Stimulated activated naive CD8-positive, alpha-beta T cell treated with anti-CD3 and anti-CD28 coated beads, Interleukin-15, Interleukin-2, amounts not matched to agents 100 U/mL and 50 U/mL, for 24 hours (primary cell): ENCODE measurements at places on chromosomes 11 and 22.

- DNase-seq = no peak
Measured at GRCh38 chr11:118074091-118074685, 2.7 kb upstream of the TMPRSS4 start.

GRCh38 chr11:66369073-66369894, 2.3 kb downstream of the SLC29A2 start:
- no peak for DNase-seq

- DNase-seq = no peak
Measured at GRCh38 chr11:79807506-79807905, 366.7 kb upstream of the TENM4 start.

DNA sequence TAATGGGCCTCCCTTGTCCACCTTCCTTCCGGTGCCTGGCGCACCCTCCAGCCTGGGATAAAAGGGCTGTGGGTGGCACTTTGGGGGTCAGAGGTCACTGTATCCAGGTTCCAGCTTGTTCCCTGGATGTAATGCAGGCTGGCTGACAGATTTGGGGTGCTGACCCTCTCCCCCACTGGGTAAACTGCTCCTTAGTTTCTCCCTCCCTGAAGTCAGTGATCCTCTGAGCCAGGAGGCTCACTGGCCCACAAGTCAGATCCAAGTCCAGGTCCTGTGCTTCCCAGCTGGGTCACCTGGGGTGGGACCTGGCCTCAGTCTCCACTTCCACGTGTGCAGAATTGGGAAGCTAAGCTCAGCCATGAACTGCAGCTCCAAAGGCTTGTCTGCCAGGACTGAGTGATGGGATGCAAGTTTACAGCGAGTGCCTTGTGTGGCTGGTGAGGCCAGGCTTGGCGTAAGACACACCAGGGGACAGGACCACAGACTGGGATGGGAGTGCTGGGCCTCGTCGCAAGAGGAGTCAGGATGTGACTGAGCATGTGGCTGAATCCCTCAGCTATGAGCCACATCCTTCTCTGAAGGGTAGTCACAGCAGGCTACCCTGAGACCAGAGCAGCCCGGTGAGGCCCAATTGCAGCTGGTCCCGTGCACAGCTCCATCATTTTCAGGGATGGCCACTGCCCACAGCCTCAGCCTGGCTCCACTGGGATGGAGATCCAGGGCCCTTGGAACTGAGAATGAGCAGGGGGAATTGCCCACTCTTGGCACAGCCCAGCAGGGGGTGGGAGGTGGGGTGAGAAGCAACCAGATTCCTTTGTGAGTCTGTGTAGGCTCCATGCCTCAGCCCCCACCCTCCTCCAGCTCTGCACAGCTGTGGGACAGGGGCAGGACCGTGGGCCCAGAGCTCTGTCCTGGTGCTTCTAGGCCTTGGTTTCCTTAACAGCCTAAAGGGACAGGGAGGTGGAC, 7.2 kb downstream of the SHISA8 start:
- DNase-seq = no peak

GRCh38 chr22:34502821-34503220, 563.1 kb upstream of the ISX start:
- DNase-seq = no peak

DNA sequence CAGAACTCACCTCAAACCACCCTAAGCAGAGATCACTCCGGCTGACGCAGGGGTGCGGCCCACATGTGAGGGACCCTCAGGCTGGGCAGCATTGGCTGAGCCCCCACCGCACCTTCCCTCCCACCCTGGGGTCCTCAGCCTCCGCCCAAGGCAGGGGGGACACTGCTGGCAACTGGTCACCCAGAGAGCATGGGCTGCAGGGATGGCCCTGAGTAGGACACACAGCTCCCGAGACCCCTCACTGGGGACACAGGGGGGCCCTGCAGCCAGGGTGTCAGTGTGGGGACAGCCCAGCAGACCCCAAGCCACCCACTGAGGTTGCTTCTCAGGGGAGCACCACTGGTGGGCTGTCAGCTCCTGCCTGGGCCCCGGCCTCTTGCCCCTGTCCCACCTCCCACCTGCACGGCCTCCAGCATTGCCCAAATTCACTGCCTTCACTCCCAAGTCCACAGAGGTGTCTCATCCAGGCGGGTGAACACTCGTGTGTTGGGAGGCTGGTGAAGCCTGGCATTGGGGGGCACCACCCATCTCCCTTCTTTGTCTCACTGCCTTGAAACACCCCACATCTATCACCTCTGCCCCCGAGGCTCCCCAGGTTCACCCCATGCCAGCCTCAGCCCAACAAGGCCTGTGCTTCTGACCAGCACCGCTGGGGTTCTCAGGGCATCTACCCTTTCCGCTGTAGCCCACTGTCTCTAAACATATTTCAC, 4.7 kb downstream of the C11orf21 start:
- no peak for DNase-seq

- DNase-seq = no peak
Measured at GRCh38 chr11:110857892-110858546, 145.8 kb upstream of the ARHGAP20 start.

DNA sequence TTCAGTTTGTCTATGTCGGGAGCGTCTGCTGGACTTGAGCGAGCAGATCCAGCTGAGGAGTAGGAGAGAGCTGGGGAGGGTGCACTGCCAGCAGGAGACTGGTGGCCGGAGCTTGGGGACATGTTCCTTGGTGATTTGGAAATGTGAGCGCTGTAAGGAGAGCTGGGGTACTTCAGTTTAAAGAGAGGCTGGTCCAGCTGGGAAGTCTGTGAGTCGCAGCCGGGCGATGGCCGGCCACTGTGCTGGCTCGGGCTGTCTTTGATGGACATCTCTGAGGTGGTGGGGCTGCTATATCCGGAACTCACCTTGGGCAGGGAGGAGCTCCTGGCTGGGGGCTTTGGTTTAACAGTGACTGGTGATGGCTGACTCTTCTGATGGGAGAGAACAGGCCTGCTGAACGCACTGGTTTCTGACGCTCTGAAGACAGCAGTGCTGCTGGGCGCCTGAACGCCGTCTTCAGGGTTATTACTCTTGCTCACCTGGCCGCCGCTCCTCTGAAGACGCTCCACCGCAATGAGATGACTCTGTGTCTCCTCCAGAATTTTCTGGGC, 63.6 kb upstream of the PITPNB start:
- no peak for DNase-seq

DNA sequence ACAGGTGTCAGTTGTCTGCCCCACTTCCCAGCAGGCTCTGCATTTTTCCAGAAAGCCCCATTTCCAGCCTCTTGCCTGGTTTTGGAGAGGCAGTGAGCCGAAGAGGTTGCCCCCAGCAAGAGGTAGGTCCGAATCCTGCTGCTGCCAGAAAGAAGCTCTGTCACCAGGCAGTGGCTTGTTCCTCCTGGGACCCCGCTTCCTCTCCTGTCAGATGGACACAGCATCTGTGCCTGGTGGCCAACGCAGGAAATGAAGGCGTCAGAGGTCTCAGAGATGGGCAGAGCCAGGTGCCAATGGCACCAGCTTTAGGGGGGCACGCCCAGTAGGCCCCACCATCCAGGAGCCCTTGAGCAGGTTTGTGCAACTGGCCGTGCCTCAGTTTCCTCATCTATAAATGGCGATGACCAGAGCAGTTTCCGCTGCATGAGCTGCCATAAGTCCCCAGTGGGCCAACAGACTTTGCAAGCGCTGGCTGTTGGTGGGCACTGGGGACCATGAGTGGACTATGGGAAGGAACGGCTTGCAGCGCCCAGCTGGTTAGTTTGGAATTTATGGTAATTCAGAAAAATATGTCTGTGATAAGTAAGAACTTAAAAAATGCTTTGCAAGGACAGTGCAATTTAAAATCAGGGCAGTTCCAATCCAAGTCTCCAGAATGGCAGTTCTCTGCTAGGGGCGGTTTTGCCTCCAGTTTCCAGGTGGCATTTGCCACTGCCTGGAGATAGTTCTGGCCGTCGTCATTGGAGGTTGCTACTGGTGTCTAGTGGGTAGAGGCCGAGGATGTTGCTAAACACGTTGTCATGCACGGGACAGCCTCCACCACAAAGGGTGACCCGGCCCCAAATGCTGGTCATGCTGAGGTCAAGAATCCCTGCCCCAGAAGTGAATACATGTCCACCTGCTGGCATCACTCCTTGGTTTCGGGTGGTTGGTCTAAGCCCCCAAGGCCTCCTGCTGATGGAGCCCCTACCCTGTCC, 2.3 kb upstream of the OSBPL5 start:
- no peak for DNase-seq

DNA sequence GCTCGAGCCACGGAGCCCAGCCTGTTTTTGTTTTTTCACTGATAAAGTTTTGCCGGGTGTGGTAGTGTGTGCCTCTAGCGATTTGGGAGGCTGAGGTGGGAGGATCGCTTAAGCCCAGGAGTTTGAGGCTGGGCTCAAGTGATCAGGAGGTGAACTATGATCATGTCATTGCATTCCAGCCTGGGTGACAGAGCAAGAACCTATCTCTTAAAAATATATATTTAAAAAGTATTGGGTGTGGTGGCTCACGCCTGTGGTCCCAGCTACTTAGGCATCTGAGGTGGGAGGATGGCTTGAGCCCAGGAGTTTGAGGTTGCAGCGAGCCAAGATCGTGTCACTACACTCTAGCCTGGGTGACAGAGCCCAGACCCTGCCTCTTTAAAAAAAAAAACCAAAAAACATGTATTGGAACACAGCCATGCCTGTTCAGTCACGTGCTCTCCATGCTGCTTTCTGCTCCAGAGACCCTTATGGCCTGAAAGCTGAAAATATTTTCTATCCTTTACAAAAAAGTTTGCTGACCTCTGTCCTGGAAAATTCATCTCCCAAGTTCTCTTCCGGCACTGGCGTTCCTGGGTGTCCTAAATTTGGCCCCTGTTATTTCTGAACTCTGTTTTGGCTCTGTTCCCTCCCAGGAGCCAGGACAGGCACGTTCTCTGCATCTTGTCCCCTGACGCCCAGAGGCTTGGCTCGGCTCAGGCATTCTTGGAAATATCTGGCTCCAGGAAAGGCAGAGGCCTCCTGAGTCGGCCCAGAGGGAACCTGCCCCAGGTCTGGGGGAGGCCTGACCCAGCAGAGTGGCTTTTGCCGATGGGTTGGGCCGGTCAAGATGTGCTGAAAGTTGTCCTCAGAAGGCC, 61.3 kb upstream of the PPP6R3 start:
- DNase-seq = no peak

DNA sequence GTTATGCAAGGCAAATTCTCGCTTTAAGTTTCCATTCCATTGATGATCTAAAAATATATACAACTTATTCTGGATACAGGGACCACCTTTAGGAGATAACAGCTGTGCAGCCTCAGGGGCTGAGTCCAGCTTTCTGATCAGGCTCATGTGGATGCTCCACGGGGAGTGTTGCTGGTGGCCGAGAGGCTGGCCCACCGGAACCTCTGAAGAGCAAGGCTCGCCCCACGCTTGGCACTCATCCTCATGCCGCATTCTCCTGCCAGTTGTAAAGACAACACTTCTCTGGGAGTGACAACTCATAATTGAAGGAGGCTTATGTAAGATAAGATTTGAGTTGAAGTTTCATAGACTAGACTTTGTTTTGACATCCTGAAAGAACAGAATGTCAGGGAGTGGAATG, 123.5 kb downstream of the MPPED1 start:
- no peak for DNase-seq

DNA sequence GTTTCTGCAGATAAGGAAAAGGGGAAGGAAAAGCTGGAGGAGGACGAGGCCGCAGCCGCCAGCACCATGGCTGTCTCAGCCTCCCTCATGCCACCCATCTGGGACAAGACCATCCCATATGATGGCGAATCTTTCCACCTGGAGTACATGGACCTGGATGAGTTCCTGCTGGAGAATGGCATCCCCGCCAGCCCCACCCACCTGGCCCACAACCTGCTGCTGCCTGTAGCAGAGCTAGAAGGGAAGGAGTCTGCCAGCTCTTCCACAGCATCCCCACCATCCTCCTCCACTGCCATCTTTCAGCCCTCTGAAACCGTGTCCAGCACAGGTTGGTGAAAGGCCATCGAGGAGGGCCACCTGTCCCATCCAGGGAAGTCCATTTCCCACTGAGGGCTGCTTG, 5.6 kb downstream of the TEF start:
- DNase-seq = no peak

GRCh38 chr11:131025421-131026125, 109.3 kb upstream of the SNX19 start:
- DNase-seq = no peak

- DNase-seq = no peak
Measured at GRCh38 chr22:50315289-50316113, 8.1 kb upstream of the PLXNB2 start.

DNA sequence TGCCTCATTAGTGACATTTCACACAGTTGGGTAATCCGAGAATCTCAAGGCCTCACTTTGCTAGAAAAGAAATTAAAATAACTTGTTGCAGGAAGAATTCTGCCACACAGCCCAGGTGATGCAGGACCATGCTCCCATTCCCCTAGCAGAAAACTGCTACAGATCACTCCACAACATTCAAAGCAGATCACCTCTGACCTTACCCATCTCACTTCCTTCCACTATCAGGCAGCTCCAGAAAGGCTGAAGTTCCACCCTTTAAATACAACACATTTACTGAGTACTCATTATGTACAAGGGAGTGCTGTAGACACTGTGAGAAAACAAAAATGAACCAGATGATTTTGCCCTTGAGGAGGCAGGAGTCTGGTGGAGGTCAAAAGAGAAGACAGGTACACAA, 231.0 kb downstream of the TTC28 start:
- DNase-seq = no peak

- peak; percentile 27 for DNase-seq
Measured at GRCh38 chr11:61290905-61291690, 4.0 kb downstream of the VWCE start.

- no peak for DNase-seq
Measured at GRCh38 chr11:117072517-117073461, 25.4 kb downstream of the SIK3 start.

- DNase-seq = no peak
Measured at GRCh38 chr11:112650527-112650926, 310.7 kb upstream of the NCAM1 start.

GRCh38 chr11:92960886-92961285, 8.6 kb upstream of the MTNR1B start:
- no peak for DNase-seq

- DNase-seq = no peak
Measured at GRCh38 chr11:23124996-23125395, 264.7 kb upstream of the CCDC179 start.

- no peak for DNase-seq
Measured at GRCh38 chr11:41868606-41869005, 409.2 kb upstream of the LRRC4C start.

DNA sequence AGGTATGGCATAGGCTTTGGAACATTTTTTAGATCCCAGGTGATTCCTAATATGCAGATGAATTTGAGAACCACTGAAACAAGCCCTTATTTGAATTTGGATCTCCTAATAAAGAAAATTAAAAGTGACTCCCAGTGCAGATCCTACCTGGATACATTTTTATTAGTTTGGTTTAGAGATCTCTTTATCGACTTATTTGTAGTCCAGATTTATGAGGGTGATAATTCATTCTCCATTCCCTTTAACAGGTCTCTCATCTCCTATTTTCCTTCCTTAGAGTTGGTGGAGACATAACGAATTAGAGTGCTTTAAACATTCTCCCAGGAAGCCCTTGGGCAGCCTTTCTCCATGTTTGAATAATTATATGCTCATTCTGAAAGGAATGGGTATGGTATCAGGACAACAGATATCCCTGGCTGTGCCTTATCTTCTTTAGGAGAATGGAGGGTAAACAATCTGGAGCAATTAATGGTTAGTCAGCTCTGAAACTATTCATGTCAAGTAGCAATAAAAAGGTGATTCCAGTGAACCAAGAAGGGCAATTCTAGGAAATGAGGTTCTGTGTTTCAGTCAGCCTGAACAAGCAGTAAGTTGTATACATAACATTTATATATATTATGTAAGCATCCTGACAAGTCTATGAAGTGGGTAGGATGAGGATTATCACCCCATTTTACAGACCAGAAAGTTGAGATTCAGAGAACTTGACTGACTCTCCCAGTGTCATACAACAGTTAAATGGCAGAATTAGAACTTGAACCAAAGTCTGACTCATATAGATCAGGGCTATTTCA, 53.9 kb upstream of the RCE1 start:
- no peak for DNase-seq

- no peak for DNase-seq
Measured at GRCh38 chr11:84316866-84317555, 1030.8 kb upstream of the CCDC90B start.
